Renal cortical epithelial cell (primary cell): ENCODE measurements at places on chromosomes 13 and 19.

DNA sequence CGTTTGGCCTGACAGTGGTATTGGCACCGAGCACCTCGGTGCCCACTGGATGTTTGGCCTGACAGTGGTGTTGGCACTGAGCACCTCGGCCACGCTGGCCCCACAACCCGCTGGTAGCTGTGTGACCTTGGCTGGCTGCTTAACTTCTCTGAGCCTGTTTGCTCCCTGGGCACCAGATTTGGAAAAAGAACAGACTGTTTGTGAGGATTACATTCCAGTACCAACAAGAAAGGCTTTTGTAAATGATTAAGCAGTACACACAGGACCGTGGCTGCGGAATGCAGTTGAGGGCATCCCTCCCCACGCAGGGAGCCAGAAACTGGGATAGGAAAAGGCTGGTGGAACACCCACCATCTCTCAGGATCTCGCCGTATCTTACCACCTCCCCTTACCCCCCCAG is 31.9 kb downstream of the SLC25A42 start:
- DNase-seq: peak; percentile 28

GRCh38 chr13:97352815-97353214 is 81.2 kb upstream of the RAP2A start:
- no peak for DNase-seq

- peak; percentile 18 for DNase-seq
Observed at GRCh38 chr19:33778089-33778791, 18.4 kb upstream of the KCTD15 start.

GRCh38 chr13:27622102-27622820 is 569 bp downstream of the POLR1D start:
- DNase-seq: peak; percentile 21

DNA sequence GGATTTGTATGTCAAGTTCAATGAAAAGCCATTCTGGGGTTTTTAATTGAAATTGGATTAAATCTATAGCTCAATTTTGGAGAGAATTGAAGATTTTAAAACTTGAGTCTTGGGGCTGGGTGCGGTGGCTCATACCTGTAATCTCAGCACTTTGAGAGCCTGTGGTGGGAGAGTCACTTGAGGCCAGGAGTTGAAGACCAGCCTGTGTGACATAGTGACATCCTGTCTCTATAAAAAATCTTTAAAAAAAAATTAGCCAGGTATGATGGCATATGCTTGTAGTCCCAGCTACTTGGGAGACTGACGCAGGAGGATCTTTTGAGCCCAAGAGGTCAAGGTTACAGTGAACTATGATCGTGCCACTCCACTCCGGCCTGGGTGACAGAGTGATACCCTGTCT is 41.2 kb downstream of the VAV1 start:
- DNase-seq: no peak

GRCh38 chr13:22082437-22083100 is 411.7 kb downstream of the FGF9 start:
- DNase-seq: no peak

GRCh38 chr13:43797159-43797558 is 10.4 kb upstream of the ENOX1 start:
- no peak for DNase-seq

DNA sequence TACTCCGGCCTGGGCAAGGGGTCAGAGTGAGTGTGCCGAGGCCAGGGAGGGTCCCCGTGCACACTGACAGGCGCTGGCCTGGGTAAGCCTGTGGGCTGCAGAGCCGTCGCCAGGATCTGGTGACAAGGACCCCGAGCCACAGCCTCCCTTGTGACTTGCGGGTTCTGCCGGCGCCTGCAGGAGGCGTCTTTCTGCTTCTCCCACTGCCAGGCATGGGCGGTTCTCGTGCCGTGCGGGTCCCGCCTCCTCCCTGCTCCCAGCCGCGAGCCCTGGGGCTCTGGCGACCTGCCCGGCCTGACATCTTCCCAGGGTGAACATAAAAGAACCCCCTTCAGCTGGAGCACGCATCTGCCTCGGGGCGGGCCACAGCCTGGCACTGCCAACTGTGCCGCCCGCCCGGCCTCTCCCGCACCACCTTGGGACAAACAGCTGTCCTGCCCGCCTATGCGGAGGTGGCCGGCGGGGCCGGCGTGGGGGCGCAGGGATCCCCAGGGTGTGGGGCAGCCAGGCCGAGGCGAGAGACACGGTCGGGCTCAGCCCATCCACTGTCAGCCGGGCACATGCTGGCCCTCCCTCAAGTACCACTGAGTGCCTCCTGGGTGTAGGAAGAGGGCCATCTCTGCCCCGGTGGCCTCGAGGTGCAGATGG is 1.5 kb upstream of the HCN2 start:
- peak; percentile 44 for DNase-seq

DNA sequence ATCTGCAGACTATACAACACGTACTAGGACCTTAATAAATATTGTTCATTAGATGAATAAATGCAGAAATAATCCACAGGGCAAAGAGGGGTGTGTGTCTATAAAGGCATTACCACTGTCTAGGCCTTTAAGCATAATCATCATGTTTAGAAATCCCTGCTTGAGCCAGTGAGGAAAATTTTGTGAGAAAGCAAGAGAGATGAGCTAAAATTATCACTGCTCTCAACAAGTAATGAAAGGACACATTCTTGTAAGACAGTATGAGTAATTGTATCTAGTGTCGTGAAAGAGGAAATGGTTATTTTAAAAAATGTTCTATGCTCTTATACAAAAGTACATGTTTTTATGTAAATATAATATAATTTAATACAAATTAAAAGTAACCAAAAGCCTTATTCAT is 1699.4 kb downstream of the PCDH9 start:
- no peak for DNase-seq

DNA sequence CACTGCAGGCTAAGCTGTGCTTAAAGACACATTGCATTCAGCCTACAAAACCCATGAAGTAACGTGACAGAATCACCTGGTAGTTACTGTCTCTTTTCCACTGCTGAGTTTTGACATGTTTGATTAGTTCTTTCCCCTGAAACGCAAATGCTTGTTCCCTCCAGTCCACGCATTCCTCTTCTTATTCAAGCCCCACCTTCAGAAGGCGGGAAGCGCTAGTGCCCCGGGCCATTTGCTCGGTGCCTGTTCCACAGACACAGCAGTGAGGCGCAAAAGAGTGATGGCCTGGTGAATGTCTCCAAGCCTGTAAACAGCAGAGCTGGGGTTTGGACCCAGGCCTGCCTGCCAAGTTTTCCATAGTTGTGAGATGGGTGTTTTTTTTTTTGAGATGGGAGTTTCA is 10.9 kb downstream of the ACP4 start:
- DNase-seq: no peak

- DNase-seq: peak; percentile 96
Observed at GRCh38 chr19:21022996-21023395, 2.5 kb downstream of the ZNF430 start.

DNA sequence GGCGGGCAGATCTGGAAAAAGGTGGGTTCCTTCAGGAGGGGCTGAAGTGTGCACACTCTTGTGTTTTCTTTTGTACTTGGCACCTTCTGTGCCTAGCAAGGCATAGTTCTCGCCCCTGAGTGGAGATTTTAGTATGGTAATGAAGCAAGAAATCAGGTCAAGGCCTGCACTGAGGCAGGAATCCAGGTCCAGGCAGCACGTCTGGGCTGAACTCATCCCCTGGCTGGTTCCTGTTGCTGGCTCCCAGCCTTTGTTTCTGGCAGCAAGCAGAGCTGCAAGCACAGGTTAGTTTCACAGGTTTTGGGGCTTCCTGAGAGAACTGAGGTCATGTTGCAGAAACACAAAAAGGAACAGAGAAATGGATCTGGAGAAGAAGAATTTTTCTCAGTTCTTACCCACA is 21.2 kb downstream of the SIGLEC7 start:
- DNase-seq: no peak

DNA sequence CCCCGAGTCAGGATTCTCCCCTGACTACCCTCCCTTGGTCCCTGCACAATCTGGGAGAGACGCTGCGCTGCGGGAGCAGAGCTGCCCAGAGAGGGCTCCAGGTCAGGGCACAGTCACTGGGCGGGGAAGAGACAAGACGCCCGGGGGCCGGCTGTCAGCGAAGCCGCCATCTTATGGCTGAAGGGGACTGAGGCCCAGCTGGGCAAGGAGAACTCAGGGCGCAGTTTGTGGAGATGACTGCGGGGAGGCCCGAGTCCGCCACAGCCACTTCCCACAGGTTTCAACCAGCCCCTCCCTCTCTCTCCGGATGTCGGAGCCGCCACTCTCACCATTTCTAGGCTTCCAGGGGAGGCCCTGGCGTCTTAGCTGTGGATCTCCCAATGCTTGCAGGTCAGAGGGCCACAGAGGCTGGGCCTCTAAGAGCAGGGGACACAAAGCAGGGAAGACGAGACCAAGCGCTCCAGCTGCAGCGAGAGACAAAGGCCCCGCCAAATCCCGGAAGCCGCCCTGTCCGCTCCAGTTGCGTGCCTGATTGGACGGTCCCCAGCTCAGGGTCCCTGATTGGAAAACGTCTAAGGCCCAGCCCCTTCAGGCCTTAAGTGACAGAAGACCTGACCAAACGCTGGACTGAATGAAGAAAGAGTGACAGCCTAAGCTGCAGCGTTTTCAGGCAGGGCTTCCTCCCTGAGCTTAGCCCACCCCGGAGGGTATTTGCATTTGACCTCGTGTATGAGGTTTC is at the start of gene ZNF724:
ZNF724 (minus strand) TSS at position 484 of the 739 bp plus-strand sequence; CDS start at position 332, 152 bp downstream.
- DNase-seq: peak; percentile 95

DNA sequence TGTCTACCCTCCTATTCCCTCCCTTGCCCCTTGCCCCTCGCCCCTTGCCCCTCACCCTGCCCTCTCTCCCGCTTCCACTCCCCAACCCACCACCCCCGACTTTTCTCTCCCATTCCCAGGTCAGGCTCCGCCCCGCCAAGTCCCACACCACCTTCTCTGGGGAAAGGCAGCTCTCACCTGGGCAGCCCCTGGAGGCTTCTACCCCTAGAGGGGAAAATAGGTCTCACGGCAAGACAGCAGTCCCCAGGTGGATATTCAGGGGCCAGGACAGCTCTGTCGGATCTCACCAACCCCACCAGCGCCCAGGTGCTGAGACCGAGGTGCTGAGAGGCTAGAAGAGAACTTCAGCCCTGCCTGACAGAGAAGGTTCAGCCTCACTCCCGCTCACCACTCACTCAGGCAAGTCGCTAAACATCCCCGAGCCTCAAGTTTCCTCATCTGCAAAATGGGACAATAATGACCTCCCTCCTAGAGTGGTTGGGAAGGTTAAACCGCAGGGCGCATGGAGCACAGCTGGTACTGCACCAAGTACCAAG is 1.4 kb upstream of the ERFL start:
- no peak for DNase-seq

DNA sequence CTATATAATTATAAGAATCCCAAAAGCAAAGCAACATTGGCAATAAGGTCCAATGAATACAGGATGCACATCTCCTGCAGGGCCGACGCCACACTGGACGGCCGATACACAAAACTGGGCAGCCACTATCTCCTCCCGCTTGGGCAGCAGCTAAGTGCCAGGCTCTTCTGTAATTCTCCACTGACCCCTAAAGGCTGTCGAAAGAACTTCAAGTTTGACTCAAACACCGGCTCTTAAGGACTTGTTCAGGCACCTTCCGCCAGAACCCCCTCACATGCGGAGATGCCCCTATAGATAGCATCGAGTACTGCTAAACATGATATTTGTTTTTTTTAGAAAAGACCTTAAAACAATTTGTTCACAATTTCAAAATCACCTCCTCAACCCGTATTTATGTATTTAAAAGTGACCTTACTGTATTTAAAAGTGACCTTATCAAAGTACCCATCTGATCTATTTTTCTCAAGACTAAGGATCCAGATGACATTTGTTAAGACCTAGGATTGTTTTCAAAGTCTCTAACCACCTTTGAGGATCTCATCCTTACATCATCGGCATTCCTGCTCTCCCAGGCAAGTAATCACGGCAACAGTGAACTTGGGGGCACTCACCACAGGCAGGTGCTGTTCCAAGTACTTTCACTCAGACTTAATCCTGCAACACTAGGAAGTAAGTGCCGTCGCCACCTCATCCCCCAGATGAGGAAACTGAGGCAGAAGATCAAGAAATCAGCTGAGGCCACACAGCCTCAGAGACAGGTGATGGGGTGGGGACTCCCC is 77.8 kb downstream of the TUBGCP3 start:
- DNase-seq: peak; percentile 71

DNA sequence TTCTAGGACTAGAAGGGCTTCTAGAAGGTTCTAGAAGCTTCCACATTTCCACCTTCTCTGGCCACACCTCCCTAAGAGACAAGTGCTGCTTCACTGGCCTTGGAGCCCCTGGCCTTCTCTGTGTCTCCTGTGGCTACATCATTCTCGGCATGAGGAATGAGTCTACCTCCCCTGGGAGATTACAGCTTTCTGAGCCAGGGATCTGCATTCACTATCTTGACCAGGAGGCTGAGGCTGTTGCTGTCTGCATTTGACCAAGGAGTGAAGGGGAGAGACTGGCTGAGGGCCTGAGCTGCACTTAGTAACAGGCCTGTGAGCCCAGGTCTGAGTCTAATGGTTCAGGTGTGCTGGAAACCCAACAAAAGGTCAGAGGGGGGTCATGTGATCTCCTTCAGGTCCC is 5.3 kb downstream of the CPAMD8 start:
- no peak for DNase-seq
